Thoracic aorta (tissue), 2 donors: ENCODE measurements at places on chromosomes 12 and 14. TPM values are rescaled to one million over a fixed set of nuclear protein-coding genes. Genes with fewer than 3 reads are reported as not detected.

OASL gene
- 3.1 TPM for total RNA-seq

ASCL1 gene
- total RNA-seq = not detected

CIROP gene
- total RNA-seq = not detected

POTEG gene
- not detected for total RNA-seq

WNT1 gene
- total RNA-seq = 1.2 TPM

IFT43 gene
- total RNA-seq = 27.5 TPM

SIX6 gene
- total RNA-seq = not detected

ASB2 gene
- 47.2 TPM for total RNA-seq

DNA sequence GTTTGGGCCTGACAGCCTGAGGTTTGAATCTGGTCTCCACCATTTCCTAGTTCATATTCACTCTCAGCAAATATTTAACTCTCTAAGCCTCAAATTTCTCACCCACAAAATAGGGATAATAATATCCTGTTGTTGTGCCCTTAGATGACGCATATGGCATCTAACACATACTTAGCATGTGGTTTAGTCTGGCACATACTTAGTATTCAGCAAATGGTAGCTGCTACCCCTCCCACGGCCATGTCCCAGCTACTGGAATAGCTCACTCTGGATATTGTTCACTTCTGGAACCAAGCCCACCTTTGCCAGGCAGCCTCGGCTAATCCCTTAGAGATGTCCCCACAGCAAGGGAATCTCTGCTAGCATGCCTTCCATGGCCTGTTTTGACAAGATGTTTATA, 53.3 kb downstream of the BICD1 start:
- no peak overlapping the region for H3K4me3 ChIP-seq
- no peaks in the 10 kb centered on the region for H3K27me3 ChIP-seq
- H3K4me1 ChIP-seq = no peaks in the 10 kb centered on the region
- no peak for DNase-seq
- no peaks in the 10 kb centered on the region for H3K36me3 ChIP-seq

DNA sequence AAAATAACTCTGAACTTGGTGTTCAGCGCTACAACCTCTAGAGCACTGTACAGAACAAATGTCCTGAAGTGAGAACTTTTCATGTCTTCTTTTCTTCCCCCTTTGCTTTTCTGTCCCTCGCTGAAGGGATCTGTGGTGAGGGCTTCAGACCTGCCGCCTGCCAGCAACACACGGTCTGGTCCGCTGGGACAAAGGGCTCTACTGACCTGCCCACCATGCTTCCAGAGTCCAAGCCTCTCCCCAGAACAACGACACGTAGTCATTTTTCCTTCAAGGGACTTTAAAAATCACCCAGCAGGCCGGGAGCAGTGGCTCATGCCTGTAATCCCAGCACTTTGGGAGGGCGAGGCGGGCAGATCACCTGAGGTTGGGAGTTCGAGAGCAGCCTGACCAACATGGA, 140.4 kb downstream of the EFCAB11 start:
- no peaks in the 10 kb centered on the region for H3K27me3 ChIP-seq
- H3K36me3 ChIP-seq = no peaks in the 10 kb centered on the region
- H3K27ac ChIP-seq = peak overlapping the region; percentile 95
- DNase-seq = no peak
- peaks cover 16% of the 10 kb centered on the region for H3K4me1 ChIP-seq
- H3K4me3 ChIP-seq = peak overlapping the region; percentile 60

DNA sequence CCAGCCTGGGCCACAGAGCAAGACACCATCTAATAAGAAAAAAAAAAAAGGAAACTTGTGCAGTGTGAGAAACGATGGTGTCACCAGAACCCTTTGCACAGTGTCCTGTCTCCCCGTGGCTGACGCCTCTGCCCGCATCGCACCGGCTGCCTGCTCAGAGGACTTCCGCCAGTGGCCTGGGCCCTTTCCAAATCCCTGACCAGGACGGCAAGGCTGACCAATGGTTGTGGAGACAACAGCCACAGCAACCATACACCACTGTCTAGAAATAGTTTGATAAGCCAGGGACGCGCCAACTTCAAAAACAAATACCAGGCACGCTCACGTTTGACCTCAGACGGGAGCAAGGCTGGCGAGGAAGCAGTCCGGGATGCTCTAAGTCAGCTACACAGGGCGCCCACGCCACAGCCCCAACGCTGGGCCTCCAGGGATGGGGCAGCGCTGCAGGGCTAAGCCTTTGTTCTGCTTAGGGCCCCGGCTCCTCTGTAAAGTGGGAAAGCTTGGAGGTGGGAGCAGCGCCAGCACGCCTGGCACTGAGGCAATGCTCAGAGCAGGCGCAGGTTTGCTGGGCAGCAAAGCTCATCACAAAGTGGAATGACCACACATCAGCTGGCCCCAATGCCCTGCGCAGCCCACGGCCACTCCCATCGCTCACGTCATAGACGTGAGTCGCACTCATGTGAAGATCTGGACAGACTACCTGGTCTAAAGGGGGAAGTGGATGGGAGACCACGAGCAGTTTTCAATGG, 12.5 kb downstream of the PGAM5 start:
- no peaks in the 10 kb centered on the region for H3K4me1 ChIP-seq
- peaks cover 64% of the 10 kb centered on the region for H3K36me3 ChIP-seq
- H3K27ac ChIP-seq = no peak overlapping the region

DNA sequence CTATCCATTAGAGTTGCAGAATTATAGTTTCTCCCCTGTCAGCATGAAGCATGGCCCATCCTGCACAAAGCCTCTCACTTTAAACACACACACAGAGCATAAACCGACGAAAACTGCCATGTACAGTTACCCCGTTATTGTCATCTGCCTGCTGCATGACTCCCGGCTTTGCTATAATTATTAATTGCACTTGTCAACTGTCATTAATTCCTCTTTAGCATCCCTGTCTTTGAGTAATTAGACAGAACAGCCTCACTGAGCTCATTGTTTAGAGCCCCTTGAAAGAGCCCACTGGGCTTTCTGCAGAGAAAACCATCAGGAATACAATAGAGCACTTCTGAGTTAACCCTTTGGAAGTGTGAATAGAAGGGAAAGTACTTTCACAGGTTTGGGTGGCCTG, 307.2 kb upstream of the SOX5 start:
- H3K36me3 ChIP-seq = no peaks in the 10 kb centered on the region
- DNase-seq = no peak
- no peak overlapping the region for H3K4me3 ChIP-seq
- H3K4me1 ChIP-seq = no peaks in the 10 kb centered on the region

DNA sequence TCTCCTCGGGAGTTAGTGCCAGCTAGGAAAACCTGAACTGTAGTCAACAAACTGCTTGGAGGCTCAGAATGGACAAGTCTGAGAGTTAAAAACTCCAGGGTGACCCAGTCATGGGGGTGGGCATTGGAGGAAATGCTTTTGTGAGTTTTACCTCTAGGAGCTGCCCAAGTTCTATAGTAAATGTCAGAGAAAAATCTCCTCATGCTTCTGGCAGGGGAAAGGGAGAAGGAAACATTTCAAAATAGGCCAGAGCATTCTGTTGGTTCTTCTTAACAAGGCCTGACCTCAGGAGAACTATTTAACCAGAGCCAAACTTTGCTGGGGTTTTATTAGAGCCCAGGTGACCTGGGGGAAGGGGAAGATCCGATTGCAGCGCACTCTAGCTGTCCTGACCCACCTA, 12.3 kb downstream of the NINJ2 start:
- H3K4me1 ChIP-seq = peaks cover 12% of the 10 kb centered on the region
- no peaks in the 10 kb centered on the region for H3K27me3 ChIP-seq
- no peak overlapping the region for H3K27ac ChIP-seq
- no peak for DNase-seq

- no peak overlapping the region for H3K4me3 ChIP-seq
- H3K4me1 ChIP-seq = no peaks in the 10 kb centered on the region
- DNase-seq = no peak
- H3K36me3 ChIP-seq = no peaks in the 10 kb centered on the region
- H3K27me3 ChIP-seq = no peaks in the 10 kb centered on the region
- no peak overlapping the region for H3K27ac ChIP-seq
Measured at GRCh38 chr12:87382436-87382835, 646.8 kb downstream of the C12orf50 start.

- no peaks in the 10 kb centered on the region for H3K36me3 ChIP-seq
- peaks cover 6% of the 10 kb centered on the region for H3K4me1 ChIP-seq
- no peaks in the 10 kb centered on the region for H3K27me3 ChIP-seq
- no peak for DNase-seq
- no peak overlapping the region for H3K27ac ChIP-seq
Measured at GRCh38 chr12:51771008-51771407, 77.5 kb downstream of the FIGNL2 start.

GRCh38 chr12:67937822-67938221, 51.4 kb upstream of the IFNG-AS1 start:
- H3K36me3 ChIP-seq = no peaks in the 10 kb centered on the region
- H3K27ac ChIP-seq = no peak overlapping the region
- H3K4me1 ChIP-seq = no peaks in the 10 kb centered on the region
- no peaks in the 10 kb centered on the region for H3K27me3 ChIP-seq
- no peak overlapping the region for H3K4me3 ChIP-seq

DNA sequence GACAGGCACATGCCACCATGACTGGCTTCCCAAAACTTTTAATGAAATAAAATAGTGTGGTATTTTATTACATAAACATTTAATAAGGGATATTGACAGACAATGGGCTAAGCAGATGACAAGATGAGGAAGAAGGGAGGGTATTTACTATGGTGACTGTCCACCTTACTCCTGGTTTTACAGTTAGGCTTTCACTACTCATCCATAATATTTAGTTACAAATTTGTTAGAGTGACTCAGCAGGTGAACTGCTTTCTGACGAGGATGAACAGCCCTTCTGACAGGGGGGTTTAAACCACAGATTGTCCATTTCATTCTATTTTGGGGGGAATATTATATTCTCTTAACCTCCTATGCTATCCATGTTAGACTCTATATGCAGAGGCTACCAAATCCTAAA, 3.6 kb upstream of the PALS1 start:
- no peaks in the 10 kb centered on the region for H3K27me3 ChIP-seq
- no peak overlapping the region for H3K4me3 ChIP-seq
- no peak overlapping the region for H3K27ac ChIP-seq
- peaks cover 8% of the 10 kb centered on the region for H3K4me1 ChIP-seq
- no peaks in the 10 kb centered on the region for H3K36me3 ChIP-seq

DNA sequence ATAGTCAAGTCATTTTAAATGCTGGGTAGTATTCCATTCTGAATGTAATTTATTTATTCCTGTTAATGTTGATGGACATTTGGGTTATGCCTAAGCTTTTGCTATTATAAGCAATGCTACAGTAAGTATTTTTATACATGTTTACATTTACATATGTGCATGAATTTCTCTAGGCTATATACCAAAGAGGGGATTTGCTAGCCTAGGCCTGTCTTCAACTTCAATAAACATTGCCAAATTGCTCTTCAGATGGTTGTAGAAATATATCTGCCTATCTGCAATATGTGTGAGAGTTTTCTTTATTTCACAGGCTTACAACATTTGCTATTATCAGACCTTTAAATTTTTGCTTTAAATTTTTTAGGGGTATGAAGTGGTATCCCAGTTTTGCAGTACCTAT, 87.0 kb downstream of the MIPOL1 start:
- no peaks in the 10 kb centered on the region for H3K27me3 ChIP-seq
- no peaks in the 10 kb centered on the region for H3K4me1 ChIP-seq
- peaks cover 10% of the 10 kb centered on the region for H3K36me3 ChIP-seq
- H3K4me3 ChIP-seq = no peak overlapping the region

- no peak overlapping the region for H3K4me3 ChIP-seq
- no peak overlapping the region for H3K27ac ChIP-seq
- no peaks in the 10 kb centered on the region for H3K36me3 ChIP-seq
- DNase-seq = no peak
- H3K4me1 ChIP-seq = no peaks in the 10 kb centered on the region
Measured at GRCh38 chr12:18926188-18926587, 188.3 kb downstream of the CAPZA3 start.

DNA sequence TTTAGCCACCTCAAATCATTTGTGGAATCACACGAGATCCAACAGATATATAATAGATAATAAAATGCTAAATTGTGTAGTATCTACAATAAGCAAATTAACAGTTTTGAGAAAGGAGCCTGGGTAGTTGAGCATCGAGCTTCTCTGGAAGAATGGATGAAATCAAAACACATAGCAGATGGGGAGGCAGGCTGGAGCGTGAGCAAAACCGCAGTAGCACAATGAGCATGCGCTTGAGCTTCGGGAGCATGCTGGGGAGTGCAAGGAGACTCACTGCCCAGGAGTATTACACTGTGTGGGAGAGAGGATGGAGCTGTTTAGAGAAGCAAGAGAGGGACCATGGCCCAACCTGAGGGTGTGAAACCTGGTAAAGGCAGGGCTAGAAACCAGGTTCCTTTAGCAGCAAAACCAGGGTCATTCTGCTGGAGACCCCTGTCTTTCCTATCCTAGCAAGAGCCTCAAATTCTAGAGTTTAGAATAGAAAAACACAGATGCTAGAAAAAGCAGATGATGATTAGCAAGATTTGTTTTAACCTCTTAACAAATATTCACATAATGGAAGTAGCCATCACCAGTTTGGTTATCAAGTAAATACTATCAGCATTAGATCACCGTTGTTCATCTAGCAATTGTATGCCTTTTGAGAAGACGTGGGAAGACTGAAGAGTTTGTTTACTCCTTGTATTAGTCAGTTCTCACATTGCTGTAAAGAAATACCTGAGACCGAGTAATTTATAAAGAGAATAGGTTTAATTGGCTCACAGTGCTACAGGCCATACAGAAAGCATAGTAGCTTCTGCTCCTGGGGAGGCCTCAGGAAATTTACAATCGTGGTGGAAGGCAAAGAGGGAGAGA, 484.8 kb downstream of the EGLN3 start:
- no peak for DNase-seq
- no peak overlapping the region for H3K4me3 ChIP-seq
- no peaks in the 10 kb centered on the region for H3K36me3 ChIP-seq
- no peak overlapping the region for H3K27ac ChIP-seq
- H3K27me3 ChIP-seq = no peaks in the 10 kb centered on the region

- DNase-seq = no peak
- no peak overlapping the region for H3K27ac ChIP-seq
- H3K27me3 ChIP-seq = no peaks in the 10 kb centered on the region
- no peaks in the 10 kb centered on the region for H3K4me1 ChIP-seq
Measured at GRCh38 chr14:90426663-90427062, 29.8 kb downstream of the CALM1 start.

DNA sequence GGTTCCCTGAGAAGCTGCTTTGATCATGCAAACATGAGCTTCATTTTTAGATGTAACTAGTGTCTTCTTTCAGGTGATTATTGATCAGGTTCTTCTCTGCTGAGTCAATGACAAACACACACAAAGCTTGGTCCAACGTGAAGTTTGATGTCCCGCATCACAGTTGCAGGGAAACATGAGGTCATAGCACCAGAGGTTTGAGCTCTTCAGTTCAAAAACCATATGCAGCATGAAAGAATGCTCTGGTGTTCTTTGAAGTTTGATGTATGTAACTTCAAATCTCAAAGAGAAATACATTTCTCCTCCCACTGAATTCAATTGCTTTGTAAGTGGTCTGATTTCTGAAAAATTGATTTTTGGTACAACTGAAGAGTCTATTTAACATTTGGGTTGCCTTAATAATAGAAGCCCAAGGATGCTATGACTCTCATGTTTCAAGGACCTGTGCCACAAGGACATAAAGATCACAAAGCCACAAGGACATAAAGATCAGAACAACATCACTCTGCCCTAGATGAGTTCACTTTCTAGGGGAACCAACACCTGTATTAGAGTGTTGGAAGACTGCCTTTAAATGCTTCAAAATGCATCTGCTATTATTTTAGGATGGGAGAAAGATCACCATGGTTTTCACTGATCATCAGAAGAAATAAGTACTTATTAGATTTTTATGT, 31.1 kb upstream of the AMIGO2 start:
- no peak for DNase-seq
- H3K4me3 ChIP-seq = no peak overlapping the region
- no peaks in the 10 kb centered on the region for H3K36me3 ChIP-seq
- no peak overlapping the region for H3K27ac ChIP-seq

- H3K36me3 ChIP-seq = no peaks in the 10 kb centered on the region
- H3K4me1 ChIP-seq = no peaks in the 10 kb centered on the region
- no peaks in the 10 kb centered on the region for H3K27me3 ChIP-seq
- no peak for DNase-seq
- H3K4me3 ChIP-seq = no peak overlapping the region
Measured at GRCh38 chr12:90360300-90360699, 594.7 kb downstream of the CCER1 start.
